ENCODE measurements at places on chromosomes 4 and X. TPM values are rescaled to one million over a fixed set of nuclear protein-coding genes. Genes with fewer than 3 reads are reported as not detected.

DNA sequence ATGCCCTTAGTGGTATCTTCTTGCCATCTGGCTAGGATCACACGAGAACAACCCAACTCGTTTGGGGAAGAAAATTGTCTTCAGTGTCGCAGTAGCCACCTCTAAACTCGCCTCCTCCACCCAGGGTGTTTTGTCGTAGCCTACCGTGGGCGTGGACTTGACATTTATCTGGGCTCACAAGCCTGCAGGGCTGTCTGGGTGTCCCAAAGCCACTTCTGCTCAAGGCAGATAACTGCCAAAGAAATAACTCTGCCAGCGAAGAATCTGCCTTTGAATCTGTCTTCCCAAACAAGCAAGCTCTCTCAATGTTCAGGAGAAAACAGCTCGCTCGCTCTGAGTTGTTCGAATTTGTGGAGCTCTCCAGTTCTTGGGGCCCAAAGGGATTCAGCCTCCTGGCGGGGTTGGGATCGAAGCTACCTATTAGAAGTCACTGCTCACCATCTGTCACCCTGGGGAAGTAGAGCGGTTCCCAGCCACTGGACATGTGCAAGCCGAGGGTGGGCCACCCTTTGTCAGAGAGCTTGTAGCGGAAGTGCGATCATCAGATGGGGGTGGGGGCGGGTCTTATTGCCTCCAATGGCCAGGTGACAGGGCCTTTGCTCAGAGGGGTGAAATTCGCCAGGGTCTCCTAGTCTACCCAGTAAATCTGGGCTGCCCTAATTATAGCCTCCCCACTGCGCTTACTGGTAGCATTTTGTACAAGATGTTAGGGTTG lies 14.8 kb downstream of the BLOC1S4 start:
- no peak for DNase-seq

- no peak for DNase-seq
These were observed 630.1 kb downstream of the STIM2 start for GRCh38 chr4:27490766-27491165.

The TMPRSS11A gene
- polyA plus RNA-seq: not detected

The AWAT2 gene
- not detected for polyA plus RNA-seq
